ENCODE measurements at places on chromosomes 6 and 20. TPM values are rescaled to one million over a fixed set of nuclear protein-coding genes. Genes with fewer than 3 reads are reported as not detected.

DNA sequence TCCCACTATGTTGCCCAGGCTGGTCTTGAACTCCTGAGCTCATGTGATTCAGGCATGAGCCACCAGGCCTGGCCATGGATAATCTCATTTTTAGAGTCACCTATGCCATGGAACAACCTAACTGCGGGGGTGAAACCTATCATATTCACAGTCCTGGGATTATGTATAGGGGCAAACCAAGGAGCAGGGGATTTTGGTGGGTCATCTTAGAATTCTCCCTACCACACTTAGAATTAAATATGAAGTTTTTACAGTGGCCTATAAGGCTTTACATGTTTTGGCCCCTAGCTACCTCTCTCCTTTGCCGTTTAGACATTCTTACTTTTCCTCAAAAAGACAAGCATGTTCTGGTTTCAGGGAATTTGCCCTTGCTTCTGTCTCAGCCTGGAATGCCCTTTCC is 20.6 kb upstream of the VEGFA start:
- no peak for DNase-seq

ZNF831 gene
- 5.7 TPM for total RNA-seq

- no peak for DNase-seq
Measured at GRCh38 chr6:28860581-28860980, 63.2 kb downstream of the TRIM27 start.

PROCR gene
- 0.53 TPM for total RNA-seq

DNA sequence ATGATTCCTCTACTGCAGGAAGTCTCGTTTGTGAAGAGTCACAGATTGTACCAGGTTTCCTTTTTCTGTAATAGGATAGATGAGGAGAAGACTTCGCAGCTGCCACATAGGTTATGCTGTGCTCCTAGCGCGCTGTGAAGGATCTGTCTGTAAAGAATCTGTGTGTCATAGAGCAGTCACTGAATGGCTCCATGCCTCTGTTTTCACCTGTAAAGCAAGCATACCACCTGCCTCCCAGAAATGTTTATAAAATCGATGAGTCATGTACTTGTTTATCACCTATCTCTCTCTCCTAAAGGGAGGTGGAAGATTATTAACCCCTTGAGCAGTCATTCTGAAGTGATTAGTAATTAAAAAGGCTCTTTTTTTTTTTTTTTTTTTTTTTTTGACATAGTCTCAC is 86.6 kb downstream of the TFAP2B start:
- DNase-seq = no peak

NOX3 gene
- not detected for total RNA-seq

BPI gene
- not detected for total RNA-seq
